ENCODE measurements at places on chromosomes 16 and 17.

- DNase-seq, result no peak
Observed at GRCh38 chr17:17025621-17026020, 16.6 kb upstream of the MPRIP start.

DNA sequence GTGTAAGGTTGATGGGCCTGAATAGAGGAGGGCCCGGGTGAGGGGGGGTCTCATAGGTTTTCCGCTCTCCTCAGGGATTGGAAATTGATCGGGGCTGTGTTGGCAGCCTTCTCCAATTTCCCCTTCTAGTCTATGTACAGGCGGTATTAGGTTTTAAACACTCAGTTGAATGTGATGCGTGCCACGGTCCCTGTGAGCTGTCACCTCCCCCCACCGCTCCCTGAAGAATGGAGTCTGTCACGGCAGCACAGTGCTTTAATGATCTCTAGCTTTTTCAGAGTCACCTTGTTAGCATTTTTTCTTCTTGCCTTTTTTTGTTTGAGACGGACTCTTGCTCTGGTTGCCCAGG lies 800 bp downstream of the COX4I1 start:
- no peak for DNase-seq

DNA sequence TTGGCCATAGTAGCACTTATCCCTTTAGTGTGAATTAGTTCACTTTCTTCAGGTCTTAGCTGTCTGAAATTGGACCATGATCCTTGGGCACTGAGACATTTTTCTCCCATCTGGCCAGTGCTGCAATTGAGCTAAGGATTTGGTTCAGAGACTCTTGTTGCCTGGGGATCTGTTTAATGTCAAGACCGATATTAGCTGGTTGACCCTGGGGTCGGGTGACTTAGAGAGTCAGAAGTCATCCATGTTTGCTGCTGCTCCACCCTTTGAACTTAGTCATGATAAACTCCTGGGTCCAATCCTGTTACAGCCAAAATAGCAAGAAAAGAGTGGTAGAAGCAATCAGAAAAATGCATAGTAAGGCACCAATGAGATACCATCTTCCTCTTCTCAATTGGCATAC lies 45.8 kb upstream of the TOX3 start:
- DNase-seq, result no peak

- DNase-seq, result no peak
Observed at GRCh38 chr17:49621946-49622529, 46.4 kb downstream of the NXPH3 start.

GRCh38 chr16:85735946-85736345 lies 14.9 kb downstream of the C16orf74 start:
- no peak for DNase-seq

- DNase-seq, result no peak
Observed at GRCh38 chr17:49925921-49926320, 43.1 kb upstream of the DLX4 start.

DNA sequence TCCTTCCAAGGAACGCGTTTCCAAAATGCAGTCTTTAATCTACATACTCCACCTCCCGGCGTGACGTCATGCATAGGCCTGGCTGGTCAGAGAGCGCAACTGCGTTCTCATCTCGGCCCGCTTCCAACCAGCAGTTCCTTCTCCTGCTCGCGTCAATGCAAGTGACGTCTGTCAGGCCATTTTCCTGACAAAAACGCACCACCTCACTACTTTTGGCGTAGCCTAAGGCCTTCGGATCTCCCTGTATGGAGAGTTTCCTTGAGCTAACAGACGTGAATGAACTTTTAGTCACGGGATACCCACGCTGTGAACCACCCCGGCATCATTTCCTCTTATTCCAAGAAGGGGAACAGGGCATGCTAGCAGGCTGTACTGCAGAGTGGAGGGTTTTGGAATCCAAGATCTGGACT lies 25.0 kb downstream of the TEX14 start:
- peak; percentile 20 for DNase-seq

- DNase-seq, result no peak
Observed at GRCh38 chr16:54175552-54176375, 110.8 kb downstream of the IRX3 start.

- DNase-seq, result no peak
Observed at GRCh38 chr16:54774768-54775167, 155.9 kb upstream of the IRX5 start.

- no peak for DNase-seq
Observed at GRCh38 chr17:11853321-11854151, 143.7 kb downstream of the ZNF18 start.
